ENCODE measurements at places on chromosomes 12 and 14.

GRCh38 chr12:17348311-17348710, 741.7 kb downstream of the RERGL start:
- no peak for DNase-seq

DNA sequence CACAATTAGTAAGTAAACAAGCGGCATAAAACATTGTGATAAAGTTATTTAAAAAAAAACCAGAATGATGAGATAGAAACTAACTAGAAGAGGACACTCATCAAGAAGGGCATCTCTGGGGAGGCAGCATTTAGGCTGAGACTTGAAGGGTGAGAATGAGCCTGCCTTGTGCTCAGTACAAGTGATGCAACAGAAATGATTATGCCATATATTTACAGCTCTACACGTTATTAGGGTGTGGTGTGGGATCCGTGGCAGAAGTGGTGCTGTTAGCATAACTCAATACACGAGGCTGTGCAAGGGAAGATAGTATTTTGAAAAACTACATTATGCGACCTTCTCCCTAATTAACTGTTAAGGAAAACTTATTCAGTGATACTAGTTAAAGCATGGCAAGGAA, 178.5 kb upstream of the ATF7IP start:
- no peak for DNase-seq

DNA sequence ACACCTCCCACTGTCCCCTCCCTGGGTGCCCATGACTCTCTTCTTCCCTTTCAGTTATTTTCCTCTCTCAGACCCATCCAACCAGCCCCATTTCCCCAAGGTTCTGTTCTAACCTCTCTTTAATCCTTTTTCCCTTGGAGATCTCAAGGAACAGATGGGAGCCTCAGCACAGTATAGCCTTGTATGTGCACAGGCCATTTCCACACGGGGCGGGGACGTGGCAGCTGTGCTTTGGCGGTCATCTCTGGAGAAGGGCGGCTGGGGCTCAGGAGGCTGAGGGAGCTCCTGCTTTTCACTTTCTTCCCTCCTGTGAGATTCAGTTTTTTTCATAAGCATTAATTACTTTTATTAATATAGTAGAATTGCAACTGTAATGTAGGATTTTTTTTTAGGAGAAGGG, 212.2 kb downstream of the ZFP36L1 start:
- no peak for DNase-seq

DNA sequence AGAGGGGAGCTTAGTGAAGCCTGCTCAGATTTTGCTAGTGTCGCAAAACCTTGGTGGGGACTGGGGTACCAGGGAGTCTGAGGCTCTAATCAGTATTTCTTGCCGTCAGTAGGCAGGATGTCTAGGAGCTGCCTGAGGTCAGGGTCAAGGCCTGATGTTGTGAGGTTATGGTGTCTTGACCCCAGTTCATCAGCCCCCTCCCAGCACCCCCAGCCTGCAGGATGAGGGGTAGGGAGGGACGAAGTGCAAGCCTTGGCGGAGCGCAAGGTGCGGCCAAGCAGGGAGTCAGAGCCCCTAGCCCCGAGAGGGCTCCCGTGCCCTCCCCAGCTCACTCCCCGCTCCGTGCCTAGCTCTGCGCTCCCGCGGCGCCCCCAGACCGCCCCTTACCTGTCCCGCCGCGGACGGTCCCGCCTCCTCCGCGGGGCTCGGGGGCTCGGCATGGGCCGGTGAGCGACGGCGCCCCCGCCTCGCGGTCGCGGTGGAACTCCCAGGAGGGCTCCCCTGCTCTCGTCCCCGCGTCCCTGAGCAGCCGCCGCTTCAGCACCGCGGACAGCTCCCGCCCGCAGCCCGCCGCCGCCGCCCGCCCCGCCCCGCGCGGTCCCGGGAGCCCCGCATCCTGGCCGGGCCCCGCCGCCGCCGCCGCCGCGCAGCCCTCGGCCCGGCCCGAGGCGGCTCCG, 347 bp downstream of the SYNDIG1L start:
- DNase-seq = no peak

- DNase-seq = no peak
Observed at GRCh38 chr12:74776378-74776777, 238.7 kb downstream of the ATXN7L3B start.

GRCh38 chr14:53701108-53701875, 255.3 kb downstream of the BMP4 start:
- DNase-seq = no peak

GRCh38 chr12:131511391-131511802, 199.5 kb upstream of the SFSWAP start:
- DNase-seq = no peak

DNA sequence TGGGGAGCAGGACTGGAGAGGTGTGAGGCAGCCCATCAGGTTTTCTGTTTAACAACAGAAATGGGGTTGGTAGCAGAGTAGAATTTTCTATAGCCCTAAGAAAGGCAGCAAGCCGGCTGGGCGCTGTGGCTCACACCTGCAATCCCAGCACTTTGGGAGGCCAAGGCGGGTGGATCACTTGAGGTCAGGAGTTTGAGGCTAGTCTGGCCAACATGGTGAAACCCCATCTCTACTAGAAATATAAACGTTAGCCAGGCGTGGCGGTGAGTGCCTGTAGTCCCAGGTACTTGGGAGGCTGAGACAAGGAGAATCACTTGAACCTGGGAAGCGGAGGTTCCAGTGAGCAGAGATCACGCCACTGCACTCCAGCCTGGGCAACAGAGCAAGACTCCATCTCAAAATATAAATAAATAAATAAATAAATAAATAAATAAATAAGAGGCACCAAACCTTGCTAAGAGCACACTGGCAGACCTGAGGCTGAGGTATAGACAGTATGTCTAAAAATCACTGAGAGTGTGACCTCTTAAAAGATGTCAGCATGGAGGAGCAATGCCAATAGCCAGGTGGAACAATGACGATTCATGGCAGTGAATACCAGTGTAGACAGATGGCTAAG, 115.6 kb downstream of the SLC38A4 start:
- DNase-seq = no peak

GRCh38 chr12:2286047-2286446, 233.3 kb downstream of the CACNA1C start:
- DNase-seq = no peak

DNA sequence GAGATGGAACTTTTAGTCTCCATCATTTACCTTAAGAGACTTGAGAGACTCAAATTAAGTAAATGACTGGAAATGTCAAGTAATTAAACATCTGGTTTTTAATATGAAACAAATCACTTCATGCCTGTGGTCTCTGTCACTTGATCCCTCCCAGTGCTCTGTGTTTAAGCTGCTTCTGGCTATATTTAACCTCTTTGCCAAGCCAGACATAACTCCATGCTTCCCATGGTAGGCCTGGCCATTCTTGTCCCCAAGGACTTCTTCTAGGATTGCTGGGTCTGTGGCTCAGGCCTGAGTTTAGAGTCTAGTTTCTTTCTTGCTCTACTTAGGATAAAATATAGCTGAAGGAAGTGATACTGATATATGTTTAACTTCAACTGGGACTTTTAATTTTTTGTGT, 1013.6 kb downstream of the FLRT2 start:
- DNase-seq = no peak

DNA sequence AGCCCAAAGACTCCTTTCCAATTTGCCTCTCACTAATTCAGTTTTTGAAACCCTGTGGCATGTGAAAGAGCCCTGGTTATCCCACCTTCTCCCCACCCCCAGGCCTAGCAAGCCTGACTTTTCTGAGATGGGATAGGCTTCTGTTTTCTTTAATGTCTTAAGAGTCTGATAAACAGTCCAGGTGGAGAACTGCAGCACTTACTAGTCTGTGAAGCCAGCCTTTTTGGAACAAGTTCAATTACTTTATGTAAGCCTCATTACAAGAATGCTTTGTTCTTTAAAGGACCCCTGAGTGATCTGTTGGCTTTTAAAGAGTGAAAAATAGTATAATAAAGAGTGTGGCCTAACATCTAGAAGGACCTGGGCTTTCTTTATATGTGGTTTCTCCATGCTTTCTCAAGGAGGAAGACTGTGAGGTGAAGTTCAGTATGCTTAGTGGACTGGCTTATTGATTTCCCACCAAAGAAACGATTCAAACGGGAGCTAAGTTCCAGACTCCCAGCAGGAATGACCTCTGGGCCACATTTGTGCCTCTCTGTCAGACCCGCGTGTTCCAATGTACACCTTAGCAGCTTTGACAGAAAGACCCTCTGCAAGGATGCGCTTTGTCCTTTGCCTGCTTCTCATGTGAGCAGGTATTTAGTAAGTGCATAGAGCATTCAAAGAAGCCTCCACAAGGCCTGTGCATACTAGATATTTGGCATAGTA, 129.5 kb downstream of the DAAM1 start:
- DNase-seq = no peak

GRCh38 chr12:29781705-29782266, 2.0 kb downstream of the TMTC1 start:
- no peak for DNase-seq

DNA sequence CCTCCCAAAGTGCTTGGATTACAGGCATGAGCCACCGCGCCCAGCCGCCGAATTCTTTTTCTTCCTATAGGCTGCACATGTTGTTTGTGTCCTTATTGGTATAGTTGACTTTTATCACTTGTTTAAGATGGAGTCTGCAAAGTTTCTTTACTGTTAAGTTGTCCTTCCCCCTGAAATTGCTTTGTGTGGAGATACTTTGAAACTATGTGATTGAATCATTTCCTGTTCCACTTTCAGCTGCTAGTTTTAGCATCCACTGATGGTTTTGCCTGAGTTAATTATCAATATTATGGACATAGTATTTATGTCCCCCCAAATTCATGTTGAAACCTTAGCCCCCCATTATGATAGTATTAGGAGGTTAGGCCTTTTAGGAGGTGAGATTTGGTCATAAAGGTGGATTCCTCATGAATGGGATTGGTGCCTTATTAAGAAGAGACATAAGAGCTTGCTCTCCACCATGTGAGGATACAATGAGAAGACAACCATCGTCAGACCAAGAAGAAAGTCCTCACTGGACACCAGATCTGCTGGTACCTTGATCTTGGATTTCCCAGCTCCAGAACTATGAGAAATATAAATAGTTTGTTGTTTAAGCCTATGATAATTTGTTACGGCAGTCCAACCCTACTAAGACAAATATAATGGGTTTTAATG, 34.9 kb downstream of the PPHLN1 start:
- no peak for DNase-seq

DNA sequence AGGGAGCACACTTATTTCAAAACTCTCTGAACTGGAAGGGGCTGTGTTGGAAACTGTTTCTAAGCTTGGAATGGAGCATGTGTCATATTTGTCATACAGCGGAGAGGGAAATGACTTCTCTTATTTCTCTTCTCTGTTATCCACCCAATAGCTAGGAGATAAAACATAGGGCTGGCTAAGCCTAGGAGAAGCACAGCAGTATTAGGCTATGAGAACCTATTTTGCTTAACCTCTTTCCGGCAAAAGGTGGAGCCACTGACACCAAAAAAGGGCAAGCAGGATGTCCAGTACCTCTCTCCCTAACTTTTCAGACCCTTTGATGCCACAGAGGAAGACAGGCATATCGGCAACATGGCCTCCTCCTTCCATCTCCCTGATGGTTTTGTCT, 148.3 kb downstream of the CRADD start:
- no peak for DNase-seq

DNA sequence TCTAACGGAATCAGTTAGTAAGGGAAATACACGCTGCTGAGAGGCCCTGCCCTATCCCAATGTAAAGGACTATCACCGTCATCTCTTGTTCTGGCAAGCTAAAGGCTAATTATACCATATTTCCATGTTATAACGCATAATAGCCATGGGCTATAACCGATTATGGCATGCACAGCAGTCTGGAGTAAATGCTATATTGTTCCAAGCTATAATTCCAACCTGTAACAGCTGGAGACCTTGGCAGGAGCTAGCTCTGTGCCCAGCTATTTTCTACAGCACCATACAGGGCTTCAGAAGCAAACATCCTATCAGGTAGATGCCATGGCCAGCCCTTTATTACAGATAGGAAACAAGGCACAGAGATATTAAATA, 26.3 kb downstream of the SYNE3 start:
- no peak for DNase-seq

DNA sequence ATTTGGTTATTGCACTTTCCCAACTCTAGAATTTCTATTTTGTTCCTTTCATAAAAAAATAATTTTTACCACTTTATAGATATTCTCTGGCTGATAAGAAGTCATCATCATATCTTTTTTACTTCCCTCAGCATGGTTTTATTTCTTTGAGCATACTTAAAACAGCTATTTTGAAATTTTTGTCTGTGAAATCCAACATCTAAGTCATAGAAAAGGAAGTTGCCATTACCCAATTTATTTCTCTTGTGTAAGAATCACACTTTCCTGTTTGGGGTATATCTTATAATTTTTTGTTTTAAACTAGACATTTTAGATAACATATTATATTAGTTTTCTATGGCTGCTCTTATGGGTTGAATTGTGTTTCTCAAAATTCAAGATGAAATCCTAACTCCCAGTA, 400.2 kb upstream of the OR4E1 start:
- no peak for DNase-seq

GRCh38 chr12:57241402-57242310, 9.3 kb downstream of the STAC3 start:
- no peak for DNase-seq

GRCh38 chr12:45168976-45169375, 46.9 kb upstream of the ANO6 start:
- DNase-seq = no peak
